ENCODE measurements at places on chromosomes 3 and 15. TPM values are rescaled to one million over a fixed set of nuclear protein-coding genes. Genes with fewer than 3 reads are reported as not detected.

ISLR gene
- not detected for total RNA-seq

DNA sequence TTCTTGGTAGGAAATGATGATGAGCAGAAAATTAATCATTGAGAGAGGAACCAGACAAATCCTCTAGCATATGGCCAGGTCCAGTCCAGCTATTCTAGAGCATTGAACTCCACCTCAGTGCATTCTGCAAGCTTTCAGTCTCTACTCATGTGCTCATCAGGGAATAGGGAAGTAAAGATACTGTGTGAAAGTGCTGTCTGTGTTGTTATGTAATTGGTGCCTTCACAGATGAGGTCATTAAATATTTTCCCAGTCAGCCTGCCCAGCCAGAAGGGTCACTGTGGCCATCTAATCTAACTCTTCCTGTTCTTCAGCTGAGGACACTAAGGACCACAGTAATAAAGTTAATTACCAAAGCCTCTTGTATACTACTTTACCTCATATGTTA, 28.2 kb downstream of the C3orf62 start:
- DNase-seq, result no peak

NAALADL2 gene
- total RNA-seq, result not detected

- no peak for DNase-seq
Observed at GRCh38 chr15:73389539-73389938, 20.8 kb upstream of the HCN4 start.

- DNase-seq, result no peak
Observed at GRCh38 chr3:140760324-140761075, 82.6 kb downstream of the TRIM42 start.

GCHFR gene
- 46.6 TPM for total RNA-seq

DNA sequence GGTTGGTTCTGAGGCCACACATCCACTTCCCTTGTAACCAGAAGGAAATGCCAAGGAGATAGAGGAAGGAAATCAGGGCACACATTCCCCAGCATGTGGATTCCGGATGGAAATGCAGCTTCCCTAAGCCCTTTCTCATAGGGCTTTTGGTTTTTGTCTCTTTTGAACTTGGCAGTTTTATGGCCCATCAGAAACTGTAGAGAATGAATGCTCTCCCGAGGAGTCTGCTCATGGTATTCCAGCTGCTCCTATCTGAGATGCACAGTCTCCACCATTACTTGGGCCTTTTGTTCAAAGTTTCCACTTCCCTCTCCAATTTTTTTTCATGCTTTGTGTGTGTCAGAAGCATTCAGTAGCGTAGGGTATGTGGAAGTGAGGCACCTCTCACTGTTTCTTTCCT, 21.2 kb downstream of the XYLB start:
- DNase-seq, result no peak

ITGA11 gene
- total RNA-seq, result 1.7 TPM

GRCh38 chr3:117651246-117651645, 941.7 kb downstream of the TUSC7 start:
- no peak for DNase-seq

HGD gene
- total RNA-seq, result 0.78 TPM

- DNase-seq, result no peak
Observed at GRCh38 chr3:134320749-134321148, 53.5 kb downstream of the AMOTL2 start.

DNA sequence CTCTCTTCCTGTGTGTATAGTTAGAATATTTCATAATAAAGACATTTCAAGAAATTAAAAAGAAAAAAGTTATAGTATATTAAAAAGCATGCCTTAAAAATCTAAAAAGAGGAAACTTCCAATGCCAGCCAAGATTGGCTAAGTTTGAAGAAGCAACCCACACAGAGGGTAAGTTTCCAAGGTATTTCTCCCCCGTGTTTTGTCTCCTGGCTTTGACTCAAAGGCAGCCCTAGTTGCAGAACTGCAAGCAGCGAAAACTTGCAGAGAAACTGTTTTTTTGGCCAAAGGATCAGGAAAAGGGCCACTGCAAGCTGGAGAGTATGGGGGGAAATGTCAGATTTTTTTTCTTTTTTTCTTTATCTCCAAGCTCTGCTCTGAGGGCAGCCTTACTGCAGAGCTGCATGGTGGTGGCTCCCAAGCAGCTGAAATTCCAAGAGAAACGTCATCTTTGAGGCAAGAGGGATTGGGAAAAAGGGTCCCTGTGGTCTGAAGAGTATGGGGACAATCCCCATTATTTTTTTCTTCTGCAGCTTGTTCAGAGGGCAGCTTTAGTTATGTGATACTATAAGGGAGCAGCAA, 23.0 kb downstream of the HACL1 start:
- no peak for DNase-seq

DNA sequence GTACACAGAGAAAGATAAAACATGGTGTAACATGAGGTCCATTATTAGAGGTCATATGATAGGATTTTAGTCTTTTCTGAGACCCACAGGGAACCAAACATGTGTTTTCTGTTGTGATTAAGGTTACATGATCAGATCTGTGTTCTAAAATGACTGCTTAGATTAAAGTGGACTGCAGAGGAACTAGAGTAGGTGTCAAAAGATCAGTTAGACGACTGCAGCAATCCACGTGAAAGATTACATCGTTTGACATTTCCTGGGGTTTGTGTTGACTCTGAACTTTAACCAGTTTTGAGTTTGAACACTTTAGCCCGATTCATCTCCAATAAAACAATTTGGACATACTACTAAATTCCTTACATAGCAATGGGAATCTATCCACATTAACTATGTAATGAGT, 5.1 kb downstream of the MIX23 start:
- DNase-seq, result peak; percentile 34

- peak; percentile 1 for DNase-seq
Observed at GRCh38 chr15:78084449-78084750, 6.9 kb upstream of the TBC1D2B start.

DNA sequence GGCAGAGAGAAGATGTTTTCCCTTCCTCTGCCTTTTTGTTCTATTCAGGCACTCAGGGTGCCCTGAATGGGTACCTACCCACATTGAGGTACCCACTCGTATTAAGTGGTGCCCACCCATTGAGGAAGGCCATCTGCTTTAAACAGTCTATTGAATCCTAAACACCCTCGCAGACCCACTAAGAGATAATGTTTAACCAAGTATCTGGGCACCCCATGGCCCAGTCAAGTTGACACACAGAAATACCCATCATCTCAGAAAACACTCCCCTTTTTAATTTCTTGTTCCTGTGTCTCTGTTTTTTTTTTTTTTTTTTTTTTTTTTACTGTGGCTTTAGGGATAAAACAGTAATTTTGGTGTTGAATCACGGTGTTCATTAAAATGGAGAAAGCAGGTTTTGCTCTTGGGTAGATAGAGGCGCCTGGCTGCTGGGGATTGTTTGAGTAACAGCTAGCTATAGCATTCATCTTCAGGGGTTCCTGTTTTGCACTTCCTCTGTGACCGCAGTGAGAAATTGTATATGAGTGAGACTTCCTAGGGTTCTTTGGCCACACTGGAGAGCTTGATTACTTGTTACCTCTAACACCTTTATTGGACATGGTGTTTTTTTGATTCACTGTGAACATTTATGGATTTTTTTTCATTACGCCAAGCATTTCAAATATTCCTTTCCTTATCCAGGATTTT, 259.1 kb downstream of the PTPRG start:
- no peak for DNase-seq

- DNase-seq, result no peak
Observed at GRCh38 chr3:71709908-71710511, 15.2 kb downstream of the EIF4E3 start.

- no peak for DNase-seq
Observed at GRCh38 chr3:143031327-143031726, 30.0 kb downstream of the U2SURP start.

- DNase-seq, result no peak
Observed at GRCh38 chr3:166471074-166471767, 634.0 kb upstream of the BCHE start.

SLC24A5 gene
- not detected for total RNA-seq

DNA sequence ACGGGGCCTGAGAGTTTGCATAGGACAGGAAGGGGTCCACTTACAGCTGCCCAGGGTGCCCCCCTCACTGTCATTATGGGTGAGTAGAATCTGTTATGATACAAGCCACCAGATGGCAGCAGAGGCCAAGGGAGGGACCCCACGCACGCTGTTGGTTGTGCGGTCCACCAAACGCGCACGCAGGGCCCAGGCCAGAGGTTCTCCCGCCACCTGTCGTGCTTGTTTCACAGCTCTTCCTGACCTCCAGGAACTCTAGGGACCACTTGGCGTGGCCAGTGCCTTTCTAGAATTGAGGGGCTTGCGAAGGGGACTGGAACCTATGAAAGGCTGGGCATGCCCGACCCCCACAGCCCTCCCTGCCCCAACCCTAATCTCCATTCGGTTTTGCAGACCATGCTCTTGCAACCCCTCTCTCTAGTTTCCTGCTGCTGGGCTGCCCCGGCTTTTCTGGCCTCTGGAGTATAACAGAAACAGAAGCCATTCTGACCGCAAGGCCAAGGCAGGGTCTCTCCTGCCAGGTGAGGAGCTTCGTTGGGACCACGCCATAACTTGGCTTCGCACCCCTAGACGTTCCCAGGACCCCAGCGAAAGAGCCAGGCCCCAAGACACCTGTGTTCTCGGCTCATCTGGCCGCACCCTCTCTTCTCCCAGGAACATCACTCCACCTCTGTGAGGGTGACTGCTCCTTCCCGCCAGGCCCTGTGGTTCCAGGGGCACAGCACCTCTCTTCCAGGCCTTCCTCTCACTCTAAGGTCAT, 46.0 kb downstream of the ALDH1L1 start:
- DNase-seq, result peak; percentile 72

SERPINI1 gene
- total RNA-seq, result 0.83 TPM

C3orf33 gene
- total RNA-seq, result 3.6 TPM

DNA sequence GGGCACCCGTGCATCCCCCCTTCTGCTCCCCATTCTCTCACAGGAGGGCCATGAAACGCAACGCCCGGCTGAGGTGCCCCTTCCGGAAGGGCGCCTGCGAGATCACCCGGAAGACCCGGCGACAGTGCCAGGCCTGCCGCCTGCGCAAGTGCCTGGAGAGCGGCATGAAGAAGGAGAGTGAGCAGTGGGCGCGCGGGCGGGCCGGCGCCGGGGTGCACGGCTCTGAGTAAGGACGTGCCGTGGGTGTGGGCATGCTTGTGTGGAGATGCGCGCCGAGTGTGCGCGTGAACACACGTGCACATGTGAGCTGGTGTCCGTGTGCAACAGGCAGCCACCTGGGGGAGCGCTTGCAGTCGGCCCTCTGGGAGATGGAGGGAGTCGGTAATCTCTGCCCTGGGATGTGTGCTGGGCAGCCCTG, 28.1 kb downstream of the NR1I2 start:
- peak; percentile 75 for DNase-seq

SOX14 gene
- not detected for total RNA-seq

- no peak for DNase-seq
Observed at GRCh38 chr15:57609805-57610529, 18.3 kb downstream of the MYZAP start.

GRCh38 chr3:46709157-46709654, 8.0 kb downstream of the TMIE start:
- DNase-seq, result no peak

DNA sequence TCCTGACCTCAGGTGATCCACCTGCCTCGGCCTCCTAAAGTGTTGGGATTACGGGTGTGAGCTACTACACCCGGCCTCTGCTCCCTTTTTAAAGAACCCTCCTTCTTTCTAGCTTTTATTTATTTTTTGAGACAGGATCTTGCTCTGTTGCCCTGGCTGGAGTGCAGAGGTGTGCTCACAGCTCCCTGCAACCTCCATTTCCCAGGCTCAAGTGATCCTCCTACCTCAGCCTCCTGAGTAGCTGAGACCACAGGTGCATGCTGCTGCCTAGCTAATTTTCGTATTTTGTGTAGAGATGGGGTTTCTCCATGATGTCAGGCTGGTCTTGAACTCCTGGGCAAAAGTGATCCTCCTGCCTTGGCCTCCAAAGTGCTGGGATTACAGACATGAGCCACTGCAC, 34.5 kb downstream of the TKT start:
- DNase-seq, result no peak

- no peak for DNase-seq
Observed at GRCh38 chr3:64927689-64928088, 239.9 kb upstream of the ADAMTS9 start.

TEX55 gene
- total RNA-seq, result not detected

DNA sequence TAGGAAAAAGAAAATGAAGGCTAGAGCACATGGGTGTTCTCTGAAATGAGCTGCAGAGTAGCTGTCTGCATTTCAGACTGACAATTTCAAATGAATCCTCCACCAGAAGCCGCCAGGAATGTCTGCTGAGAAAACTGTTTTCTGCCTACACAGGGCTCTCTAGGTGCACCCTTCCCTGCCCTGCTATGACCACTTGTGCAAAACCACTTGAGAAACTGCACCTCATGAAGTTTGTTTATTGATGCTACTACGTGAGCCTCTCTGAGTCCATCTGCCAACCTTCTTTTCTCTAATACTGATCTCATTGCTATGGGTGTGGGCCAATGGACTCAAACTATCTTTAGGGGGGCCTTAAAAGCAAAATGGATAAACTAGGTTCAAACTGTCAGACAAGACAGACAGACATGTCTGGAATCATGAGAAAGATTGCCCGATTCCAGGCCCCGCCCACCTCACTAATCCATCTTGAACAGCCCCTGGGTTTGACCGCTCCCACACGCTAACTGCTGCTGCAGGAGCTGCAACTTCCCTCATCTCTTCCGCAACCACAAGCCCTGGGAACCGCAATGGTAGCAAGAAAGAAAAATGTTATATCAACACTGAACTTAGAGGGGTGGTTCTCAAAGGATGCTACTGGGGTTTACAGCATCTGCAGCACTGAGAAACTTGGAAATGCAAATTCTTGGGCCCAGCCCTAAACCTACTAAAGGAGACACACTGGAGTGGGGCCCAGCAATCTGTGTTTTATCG, 9.0 kb upstream of the CD47 start:
- DNase-seq, result peak; percentile 73

CHST13 gene
- total RNA-seq, result not detected

DNA sequence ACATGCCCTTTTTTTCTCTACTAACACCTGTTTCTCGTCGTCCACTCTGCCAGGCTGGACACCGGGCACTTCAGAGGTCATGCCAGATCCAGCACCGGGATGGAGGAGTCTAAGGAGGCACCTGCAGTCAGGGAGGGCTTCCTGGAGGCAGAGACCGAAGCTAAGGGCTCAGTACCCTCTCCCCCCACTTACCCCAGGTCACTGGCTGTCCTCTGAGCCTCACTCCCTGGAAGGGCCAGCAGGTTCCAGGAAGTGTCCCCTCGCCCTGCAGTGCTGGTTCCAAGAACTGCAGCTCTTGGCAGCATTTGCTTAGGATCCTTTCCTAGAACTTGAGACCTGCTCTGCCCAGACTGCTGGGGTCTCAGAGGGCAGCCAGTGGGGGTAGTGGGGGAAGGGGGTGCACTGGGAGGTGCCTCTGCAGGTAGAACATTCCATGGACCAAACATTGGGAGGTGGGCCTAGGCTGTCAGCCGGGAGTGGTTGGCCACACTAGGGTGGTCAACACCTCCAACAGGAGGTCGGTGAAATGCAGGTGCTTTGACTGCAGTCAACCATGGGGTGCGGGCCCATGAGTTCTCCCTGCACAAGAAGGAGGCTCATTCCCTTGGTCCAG, 11.3 kb downstream of the CISH start:
- DNase-seq, result peak; percentile 65

DNA sequence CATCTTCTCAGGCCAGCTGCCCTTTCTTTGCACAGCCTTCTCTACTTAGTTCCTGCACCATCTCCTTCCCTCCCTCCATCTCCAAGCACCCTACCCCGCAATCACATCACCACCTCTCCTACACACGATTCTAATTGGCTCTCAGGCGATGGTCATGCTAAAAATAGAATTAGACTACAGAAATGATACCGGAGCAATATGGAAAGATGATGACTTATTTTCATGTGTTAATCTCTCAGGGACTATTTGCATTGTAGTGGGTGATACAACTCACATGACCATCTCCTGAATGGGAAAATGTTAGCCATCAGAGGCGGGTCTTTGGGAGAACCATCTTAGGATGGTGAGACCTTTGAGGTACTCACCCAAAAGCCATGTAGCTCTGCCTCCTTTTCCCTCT, 54.7 kb upstream of the PPARG start:
- no peak for DNase-seq

SERPINI2 gene
- not detected for total RNA-seq
